ENCODE measurements at places on chromosomes 12 and 14.

GRCh38 chr14:75275598-75275997, 3.0 kb upstream of the FOS start:
- no peak for DNase-seq
- peak overlapping the region; percentile 98 for H3K27ac ChIP-seq
- no peak overlapping the region for H3K4me3 ChIP-seq

- H3K4me3 ChIP-seq: no peak overlapping the region
- no peaks in the 10 kb centered on the region for H3K4me1 ChIP-seq
- no peak overlapping the region for H3K27ac ChIP-seq
Observed at GRCh38 chr12:124660851-124661250, 93.4 kb upstream of the NCOR2 start.

DNA sequence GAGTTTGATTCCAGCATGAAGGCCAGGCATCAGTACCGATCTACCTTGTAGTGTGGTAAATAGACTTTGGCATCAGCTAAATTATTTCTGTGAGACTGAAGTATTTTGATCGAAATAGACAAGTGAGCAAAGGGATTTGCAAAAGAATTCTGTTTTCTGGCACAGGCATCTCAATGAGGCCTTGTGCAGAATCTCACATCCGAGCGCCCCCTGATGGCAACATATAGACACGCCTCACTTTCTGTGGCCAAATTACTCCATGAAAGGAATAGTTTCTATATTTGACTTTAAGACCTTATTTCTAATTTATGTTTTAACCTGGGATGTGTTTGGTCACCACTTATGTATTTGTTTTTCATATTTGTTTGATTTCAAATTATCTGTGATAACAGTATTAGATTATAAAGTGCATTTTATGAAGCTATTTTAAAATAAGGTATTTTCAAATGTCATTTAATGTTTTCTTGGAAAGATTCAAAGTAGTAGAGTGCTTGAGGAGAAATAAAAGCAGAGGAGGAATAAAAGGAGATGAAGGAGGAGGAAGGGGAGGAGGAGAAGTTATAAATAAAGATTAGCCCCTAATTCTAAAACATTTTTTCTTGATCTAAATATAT, 731.9 kb downstream of the NRXN3 start:
- DNase-seq: no peak
- no peak overlapping the region for H3K27ac ChIP-seq
- peaks cover 1% of the 10 kb centered on the region for H3K36me3 ChIP-seq
- H3K27me3 ChIP-seq: no peaks in the 10 kb centered on the region

DNA sequence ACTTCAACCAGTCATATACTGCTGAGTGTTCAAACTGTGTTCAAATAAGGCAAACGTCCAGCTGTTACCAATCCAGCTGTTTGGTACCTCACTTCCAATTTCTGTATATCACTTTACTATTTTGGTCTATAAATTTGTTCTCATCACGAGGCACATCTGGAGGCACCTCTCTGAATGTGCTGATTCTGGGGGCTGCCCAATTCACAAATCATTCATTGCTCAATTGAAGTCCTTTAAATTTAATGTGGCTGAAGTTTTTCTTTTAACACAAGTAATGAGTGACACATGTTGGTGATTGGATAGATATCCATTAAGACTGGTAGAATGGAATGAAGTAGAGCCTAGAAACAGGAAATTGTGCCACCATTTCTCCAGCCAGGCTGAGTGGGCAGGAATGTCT, 617.0 kb upstream of the TMEM132C start:
- H3K27ac ChIP-seq: no peak overlapping the region
- DNase-seq: no peak
- H3K4me3 ChIP-seq: no peak overlapping the region
- no peaks in the 10 kb centered on the region for H3K4me1 ChIP-seq

- H3K4me3 ChIP-seq: no peak overlapping the region
- H3K36me3 ChIP-seq: peaks cover 2% of the 10 kb centered on the region
- H3K4me1 ChIP-seq: peaks cover 8% of the 10 kb centered on the region
- peaks cover 10% of the 10 kb centered on the region for H3K27me3 ChIP-seq
- H3K27ac ChIP-seq: no peak overlapping the region
Observed at GRCh38 chr12:82659343-82660207, 27.1 kb upstream of the TMTC2 start.

GRCh38 chr12:65818454-65819382, 5.6 kb upstream of the HMGA2 start:
- no peak for DNase-seq
- no peak overlapping the region for H3K27ac ChIP-seq
- H3K27me3 ChIP-seq: peaks cover 59% of the 10 kb centered on the region
- H3K4me3 ChIP-seq: no peak overlapping the region
- H3K36me3 ChIP-seq: no peaks in the 10 kb centered on the region

GRCh38 chr12:90854136-90854689, 100.8 kb downstream of the CCER1 start:
- no peak overlapping the region for H3K4me3 ChIP-seq
- no peaks in the 10 kb centered on the region for H3K27me3 ChIP-seq
- no peak overlapping the region for H3K27ac ChIP-seq
- no peaks in the 10 kb centered on the region for H3K36me3 ChIP-seq
- no peak for DNase-seq

- H3K27me3 ChIP-seq: no peaks in the 10 kb centered on the region
- H3K36me3 ChIP-seq: peaks cover 5% of the 10 kb centered on the region
- DNase-seq: no peak
- no peak overlapping the region for H3K4me3 ChIP-seq
Observed at GRCh38 chr14:71586131-71586897, 345.9 kb upstream of the RGS6 start.

- H3K4me3 ChIP-seq: no peak overlapping the region
- DNase-seq: no peak
- H3K4me1 ChIP-seq: peaks cover 7% of the 10 kb centered on the region
- peaks cover 51% of the 10 kb centered on the region for H3K36me3 ChIP-seq
- no peaks in the 10 kb centered on the region for H3K27me3 ChIP-seq
Observed at GRCh38 chr12:121318121-121318520, 21.6 kb upstream of the CAMKK2 start.

- no peak overlapping the region for H3K4me3 ChIP-seq
- no peaks in the 10 kb centered on the region for H3K27me3 ChIP-seq
- DNase-seq: no peak
- peaks cover 7% of the 10 kb centered on the region for H3K4me1 ChIP-seq
- H3K36me3 ChIP-seq: peaks cover 16% of the 10 kb centered on the region
Observed at GRCh38 chr14:60114881-60115280, 23.2 kb downstream of the PCNX4 start.

DNA sequence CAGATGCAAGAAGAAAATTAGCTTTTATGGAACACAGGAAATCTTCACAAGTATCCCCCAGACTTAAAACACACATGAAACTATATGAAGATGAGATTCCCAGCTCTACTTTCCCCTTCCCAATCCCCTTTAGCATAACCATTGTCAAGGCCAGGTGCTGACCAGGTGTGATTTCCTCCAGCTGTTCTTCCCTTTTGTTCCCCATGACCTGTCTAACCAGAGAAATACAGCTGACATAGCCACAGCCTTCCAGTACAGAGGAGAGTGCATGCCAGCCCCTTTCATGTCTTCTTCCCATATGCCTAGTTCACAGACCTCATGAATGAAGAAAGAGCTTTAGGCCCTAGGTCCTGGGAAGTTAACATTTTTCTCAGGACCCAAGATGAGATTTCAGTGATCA, 43.5 kb upstream of the FKBP4 start:
- peaks cover 7% of the 10 kb centered on the region for H3K4me1 ChIP-seq
- no peak overlapping the region for H3K27ac ChIP-seq
- peaks cover 5% of the 10 kb centered on the region for H3K36me3 ChIP-seq
- peaks cover 56% of the 10 kb centered on the region for H3K27me3 ChIP-seq
- no peak overlapping the region for H3K4me3 ChIP-seq
- no peak for DNase-seq

- DNase-seq: no peak
- H3K36me3 ChIP-seq: peaks cover 69% of the 10 kb centered on the region
- H3K27me3 ChIP-seq: no peaks in the 10 kb centered on the region
- H3K4me3 ChIP-seq: no peak overlapping the region
Observed at GRCh38 chr12:64691795-64692583, 67.2 kb downstream of the GNS start.

- H3K4me3 ChIP-seq: no peak overlapping the region
- H3K27ac ChIP-seq: no peak overlapping the region
- no peaks in the 10 kb centered on the region for H3K36me3 ChIP-seq
- no peaks in the 10 kb centered on the region for H3K4me1 ChIP-seq
- no peaks in the 10 kb centered on the region for H3K27me3 ChIP-seq
Observed at GRCh38 chr12:24045816-24046257, 96.4 kb upstream of the SOX5 start.

DNA sequence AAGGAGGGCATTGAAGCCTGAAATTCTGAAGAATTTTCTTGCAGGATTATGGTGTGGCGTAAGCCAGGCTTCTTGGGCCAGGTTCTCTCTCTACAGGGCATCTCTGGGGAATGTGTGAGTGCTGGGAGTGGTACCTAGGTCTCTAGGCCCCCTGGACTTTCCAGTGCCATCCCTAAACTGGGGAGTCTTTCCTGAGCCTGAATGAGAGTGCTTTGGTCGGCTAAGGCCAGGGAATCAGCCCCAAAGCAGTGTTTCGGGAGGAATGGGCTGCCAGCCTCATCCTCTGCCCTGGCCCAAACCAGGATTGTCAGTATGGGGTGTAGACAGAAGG, 93.9 kb downstream of the CALM1 start:
- H3K27ac ChIP-seq: no peak overlapping the region
- H3K36me3 ChIP-seq: no peaks in the 10 kb centered on the region
- no peak for DNase-seq
- peaks cover 42% of the 10 kb centered on the region for H3K27me3 ChIP-seq
- H3K4me1 ChIP-seq: no peaks in the 10 kb centered on the region

GRCh38 chr12:40735551-40736230, 43.5 kb downstream of the CNTN1 start:
- no peak for DNase-seq
- H3K36me3 ChIP-seq: no peaks in the 10 kb centered on the region
- H3K4me1 ChIP-seq: no peaks in the 10 kb centered on the region
- no peaks in the 10 kb centered on the region for H3K27me3 ChIP-seq
- no peak overlapping the region for H3K4me3 ChIP-seq
- H3K27ac ChIP-seq: no peak overlapping the region

DNA sequence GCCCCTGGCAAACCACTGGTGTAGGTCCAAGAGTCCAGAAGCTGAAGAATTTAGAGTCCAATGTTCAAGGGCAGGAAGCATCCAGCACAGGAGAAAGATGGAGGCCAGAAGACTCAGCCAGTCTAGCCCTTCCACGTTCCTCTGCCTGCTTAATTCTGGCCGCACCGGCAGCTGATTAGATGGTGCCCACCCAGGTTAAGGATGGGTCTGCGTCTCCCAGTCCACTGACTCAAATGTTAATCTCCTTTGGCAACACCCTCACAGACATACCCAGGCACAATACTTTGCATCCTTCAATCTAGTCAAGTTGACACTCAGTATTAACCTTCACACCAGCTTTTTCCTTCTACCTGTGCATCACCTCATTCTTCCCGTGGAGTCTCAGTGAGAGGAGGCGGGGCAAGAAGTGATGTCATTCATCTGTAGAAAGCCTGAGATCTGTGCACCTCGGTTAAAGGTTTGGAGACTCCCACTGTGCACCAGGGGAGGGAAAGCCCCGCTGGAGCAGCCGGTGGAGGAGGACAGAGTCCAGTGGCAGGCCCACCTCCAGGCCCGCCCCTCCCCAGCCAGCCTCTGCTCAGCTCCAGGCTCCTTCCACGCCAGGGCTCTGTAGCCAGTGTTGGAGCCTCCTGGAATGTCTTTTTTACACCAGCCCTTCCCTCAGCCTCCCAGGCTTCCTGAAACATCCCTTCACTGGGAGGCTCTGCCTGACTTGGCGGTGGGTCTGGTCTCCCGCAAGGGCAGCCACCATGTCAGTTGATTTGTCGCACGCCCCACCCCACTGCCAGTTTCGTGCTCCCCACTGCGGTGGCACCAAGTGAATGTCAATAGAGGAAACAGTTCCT, 80.1 kb upstream of the DYNC1H1 start:
- no peaks in the 10 kb centered on the region for H3K27me3 ChIP-seq
- peaks cover 22% of the 10 kb centered on the region for H3K4me1 ChIP-seq
- H3K27ac ChIP-seq: peak overlapping the region; percentile 82
- H3K36me3 ChIP-seq: peaks cover 59% of the 10 kb centered on the region
- no peak overlapping the region for H3K4me3 ChIP-seq
- no peak for DNase-seq

DNA sequence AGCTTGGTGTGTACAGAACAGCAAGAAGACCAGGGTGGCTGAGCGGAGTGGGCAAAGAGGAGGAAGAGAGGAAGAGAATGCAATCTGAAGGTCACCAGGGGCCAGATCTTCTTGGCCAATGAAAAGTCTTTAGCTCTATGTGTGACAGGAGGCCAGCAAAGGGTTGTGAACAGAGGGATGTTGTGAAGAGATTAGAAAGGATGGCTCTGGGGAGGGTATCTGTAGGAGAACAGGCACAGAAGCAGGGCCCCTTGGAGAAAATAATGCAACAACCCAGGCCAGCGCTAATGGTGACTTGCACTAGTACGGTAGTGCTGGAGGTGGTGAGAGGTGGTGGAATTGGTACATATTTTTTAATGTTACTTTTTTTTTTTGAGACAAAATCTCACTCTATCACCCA, 97.2 kb downstream of the NT5DC3 start:
- no peak overlapping the region for H3K4me3 ChIP-seq
- no peak for DNase-seq
- H3K4me1 ChIP-seq: no peaks in the 10 kb centered on the region
- H3K36me3 ChIP-seq: no peaks in the 10 kb centered on the region

DNA sequence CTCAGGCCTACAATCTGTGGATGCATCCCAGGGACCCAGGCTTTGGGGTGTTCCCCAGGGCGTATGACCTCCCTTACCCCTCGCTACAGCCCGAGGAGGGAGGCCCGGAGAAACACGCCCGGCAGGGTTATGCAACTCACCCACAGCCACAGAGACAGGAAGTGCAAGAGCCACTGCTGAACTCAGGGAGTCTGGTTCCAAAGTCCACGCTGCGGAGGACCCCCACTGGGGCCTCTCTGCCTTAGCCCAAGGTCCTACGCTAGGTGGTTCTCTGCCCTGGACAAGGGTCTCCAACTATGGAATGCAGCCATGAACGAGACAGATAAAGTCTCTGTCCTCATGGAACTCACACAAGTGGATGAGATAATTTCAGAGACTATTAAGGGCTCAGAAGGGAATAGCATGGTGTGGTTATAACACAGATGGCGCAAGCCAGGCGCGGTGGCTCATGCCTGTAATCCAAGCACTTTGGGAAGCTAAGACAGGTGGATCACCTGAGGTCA, 11.3 kb downstream of the SCARB1 start:
- no peak overlapping the region for H3K27ac ChIP-seq
- no peak for DNase-seq
- no peak overlapping the region for H3K4me3 ChIP-seq
- peaks cover 6% of the 10 kb centered on the region for H3K4me1 ChIP-seq
- H3K27me3 ChIP-seq: no peaks in the 10 kb centered on the region
- no peaks in the 10 kb centered on the region for H3K36me3 ChIP-seq

GRCh38 chr14:21455592-21455911, 371 bp downstream of the CHD8 start:
- peak overlapping the region; percentile 94 for H3K27ac ChIP-seq
- no peaks in the 10 kb centered on the region for H3K27me3 ChIP-seq
- H3K4me1 ChIP-seq: peaks cover 38% of the 10 kb centered on the region
- DNase-seq: no peak
- peak overlapping the region; percentile 96 for H3K4me3 ChIP-seq

All from central memory CD8-positive, alpha-beta T cell (primary cell).